Right atrium auricular region (tissue), 2 donors: ENCODE measurements at places on chromosomes 6 and 20. TPM values are rescaled to one million over a fixed set of nuclear protein-coding genes. Genes with fewer than 3 reads are reported as not detected.

- H3K4me3 ChIP-seq = no peak overlapping the region
- DNase-seq = no peak
- H3K27ac ChIP-seq = no peak overlapping the region
Observed at GRCh38 chr6:169087443-169088041, 166.1 kb downstream of the THBS2 start.

Gene GPR6
- total RNA-seq = not detected

Gene PRDM13
- not detected for total RNA-seq

Gene IRF4
- 1.1 TPM for total RNA-seq

GRCh38 chr6:74100719-74101287 is 404.8 kb downstream of the CD109 start:
- no peak for DNase-seq
- no peaks in the 10 kb centered on the region for H3K27me3 ChIP-seq
- no peaks in the 10 kb centered on the region for H3K4me1 ChIP-seq
- no peak overlapping the region for H3K4me3 ChIP-seq
- H3K27ac ChIP-seq = no peak overlapping the region
- H3K36me3 ChIP-seq = no peaks in the 10 kb centered on the region

- no peaks in the 10 kb centered on the region for H3K27me3 ChIP-seq
- no peaks in the 10 kb centered on the region for H3K36me3 ChIP-seq
- H3K4me1 ChIP-seq = peaks cover 12% of the 10 kb centered on the region
- DNase-seq = no peak
- H3K27ac ChIP-seq = no peak overlapping the region
- H3K4me3 ChIP-seq = no peak overlapping the region
Observed at GRCh38 chr20:49727478-49727877, 13.8 kb upstream of the B4GALT5 start.

- no peak overlapping the region for H3K4me3 ChIP-seq
- H3K36me3 ChIP-seq = no peaks in the 10 kb centered on the region
- H3K27ac ChIP-seq = no peak overlapping the region
- no peaks in the 10 kb centered on the region for H3K4me1 ChIP-seq
Observed at GRCh38 chr20:45038745-45039474, 62.0 kb downstream of the KCNS1 start.

GRCh38 chr6:3742076-3742425 is 9.5 kb downstream of the PXDC1 start:
- peaks cover 90% of the 10 kb centered on the region for H3K4me1 ChIP-seq
- peaks cover 18% of the 10 kb centered on the region for H3K36me3 ChIP-seq
- H3K27ac ChIP-seq = peak overlapping the region; percentile 21
- no peak for DNase-seq
- H3K27me3 ChIP-seq = no peaks in the 10 kb centered on the region

DNA sequence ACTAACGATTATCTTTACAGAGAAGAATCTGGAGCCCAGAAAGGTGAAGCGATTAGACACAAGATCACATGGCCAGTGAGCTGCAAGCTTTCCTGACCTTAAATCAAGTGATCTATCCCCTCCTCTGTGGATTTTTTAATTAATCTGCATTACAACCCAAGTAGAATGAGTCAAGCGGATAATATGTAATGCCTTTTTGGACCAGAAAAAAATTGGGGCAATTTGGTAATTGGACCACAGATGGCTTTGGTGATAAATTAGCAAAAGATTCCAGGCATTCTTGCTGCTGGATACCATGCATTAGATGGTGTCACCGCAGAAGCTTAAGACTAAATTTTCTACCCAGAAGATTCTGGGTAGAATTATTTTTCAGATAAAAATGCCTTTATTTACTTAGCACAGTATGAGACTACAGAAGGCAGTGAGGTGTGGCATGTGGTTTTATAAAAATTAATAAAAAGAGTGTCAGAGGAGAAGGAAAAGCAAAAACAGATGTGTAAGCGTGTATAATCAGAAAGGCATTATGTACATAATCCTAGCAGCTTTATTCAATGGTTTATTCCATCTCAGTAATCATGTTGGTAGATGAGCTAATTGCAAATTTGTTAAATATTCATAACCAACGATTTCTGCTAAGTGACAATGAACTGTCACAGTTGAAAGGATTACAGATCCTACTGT is 53.9 kb upstream of the PCSK2 start:
- DNase-seq = no peak
- no peak overlapping the region for H3K27ac ChIP-seq
- H3K4me3 ChIP-seq = no peak overlapping the region
- no peaks in the 10 kb centered on the region for H3K36me3 ChIP-seq

Gene BIRC7
- total RNA-seq = not detected

DNA sequence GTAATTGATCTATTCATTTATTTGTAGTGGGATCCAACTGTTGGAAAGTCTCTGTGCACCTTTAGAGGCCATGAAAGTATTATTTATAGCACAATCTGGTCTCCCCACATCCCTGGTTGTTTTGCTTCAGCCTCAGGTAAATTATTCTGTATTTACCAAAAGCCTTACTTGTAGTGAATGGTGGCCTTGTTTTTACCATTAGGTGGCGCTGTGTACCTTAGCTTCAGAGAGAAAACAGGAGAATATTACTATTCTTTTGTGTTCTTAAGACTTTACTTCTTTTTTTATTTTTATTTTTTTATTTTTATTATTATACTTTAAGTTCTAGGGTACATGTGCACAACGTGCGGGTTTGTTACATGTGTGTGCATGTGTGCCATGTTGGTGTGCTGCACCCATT is 23.7 kb downstream of the PEX7 start:
- H3K27me3 ChIP-seq = no peaks in the 10 kb centered on the region
- H3K27ac ChIP-seq = no peak overlapping the region
- no peak for DNase-seq
- H3K4me3 ChIP-seq = no peak overlapping the region
- H3K4me1 ChIP-seq = no peaks in the 10 kb centered on the region

- peaks cover 38% of the 10 kb centered on the region for H3K4me1 ChIP-seq
- H3K4me3 ChIP-seq = peak overlapping the region; percentile 69
- no peaks in the 10 kb centered on the region for H3K27me3 ChIP-seq
- DNase-seq = no peak
- no peaks in the 10 kb centered on the region for H3K36me3 ChIP-seq
Observed at GRCh38 chr6:53544217-53544469, 758 bp downstream of the GCLC start.

- no peak overlapping the region for H3K27ac ChIP-seq
- H3K4me3 ChIP-seq = no peak overlapping the region
- no peak for DNase-seq
- H3K27me3 ChIP-seq = no peaks in the 10 kb centered on the region
Observed at GRCh38 chr20:7806831-7807230, 133.4 kb downstream of the HAO1 start.

Gene TPD52L2
- total RNA-seq = 84.0 TPM

GRCh38 chr20:44080646-44081267 is 106.2 kb downstream of the JPH2 start:
- peak; percentile 80 for DNase-seq
- H3K27ac ChIP-seq = no peak overlapping the region
- H3K4me3 ChIP-seq = no peak overlapping the region
- no peaks in the 10 kb centered on the region for H3K36me3 ChIP-seq

GRCh38 chr6:110357298-110357663 is 868 bp downstream of the METTL24 start:
- peaks cover 5% of the 10 kb centered on the region for H3K4me1 ChIP-seq
- peak overlapping the region; percentile 82 for H3K27ac ChIP-seq
- H3K27me3 ChIP-seq = no peaks in the 10 kb centered on the region
- H3K36me3 ChIP-seq = no peaks in the 10 kb centered on the region
- DNase-seq = no peak
